Left lung (tissue), 14 donors: ENCODE measurements at places on chromosomes 5 and 9. TPM values are rescaled to one million over a fixed set of nuclear protein-coding genes. Genes with fewer than 3 reads are reported as not detected.
A peak's percentile ranks its signal among the peaks of the same experiment; 100 is the strongest.

- DNase-seq, result peak; percentile 13
These were observed 49.0 kb upstream of the IRX4 start for GRCh38 chr5:1931604-1932231.

Gene ADAMTSL1
- polyA plus RNA-seq, result 15.2 TPM

- DNase-seq, result no peak
These were observed 88.7 kb downstream of the TRIO start for GRCh38 chr5:14231890-14232289.

DNA sequence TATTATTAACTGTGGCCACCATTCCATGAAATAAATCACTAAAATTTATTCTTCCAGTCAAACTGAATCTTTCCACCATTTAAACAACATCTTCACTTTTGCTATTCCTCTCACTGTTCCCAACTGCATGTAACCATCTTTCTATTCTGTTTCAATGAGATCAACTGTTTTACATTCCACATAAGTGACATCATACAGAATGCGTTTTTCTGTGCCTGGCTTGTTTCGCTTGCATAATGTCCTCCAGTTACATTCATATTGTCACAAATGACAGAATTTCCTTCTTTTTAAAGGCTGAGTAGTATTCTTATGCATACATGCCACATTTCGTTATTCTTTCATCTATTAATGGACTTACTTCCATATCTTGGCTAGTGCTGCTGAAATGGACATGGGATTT is 738.2 kb downstream of the SEMA5A start:
- DNase-seq, result no peak

Gene PCDHB1
- polyA plus RNA-seq, result 0.06 TPM

GRCh38 chr9:13487936-13488335 is 208.4 kb upstream of the MPDZ start:
- DNase-seq, result no peak

DNA sequence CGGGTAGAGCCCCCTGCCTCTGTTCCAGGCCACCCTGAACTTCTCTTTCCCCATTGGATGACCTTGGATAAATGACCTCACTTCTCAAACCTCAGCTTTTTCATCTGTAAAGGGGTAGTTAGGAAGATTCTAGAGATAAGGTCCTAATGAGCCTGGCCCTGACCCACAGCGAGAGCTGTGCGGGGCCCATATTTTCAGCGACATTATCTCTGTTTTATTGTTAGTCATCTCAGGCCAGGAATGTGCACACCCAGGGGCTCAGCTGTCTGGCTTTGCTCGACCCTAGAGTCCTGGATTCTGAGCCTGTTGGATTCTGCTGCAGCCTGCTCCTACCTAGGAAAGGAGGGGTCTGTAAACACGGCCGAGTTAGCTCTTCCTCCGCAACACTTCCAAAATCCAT is 81.2 kb upstream of the LMX1B start:
- DNase-seq, result no peak

GRCh38 chr5:111223101-111223786 is 940 bp upstream of the CAMK4 start:
- no peak for DNase-seq

DNA sequence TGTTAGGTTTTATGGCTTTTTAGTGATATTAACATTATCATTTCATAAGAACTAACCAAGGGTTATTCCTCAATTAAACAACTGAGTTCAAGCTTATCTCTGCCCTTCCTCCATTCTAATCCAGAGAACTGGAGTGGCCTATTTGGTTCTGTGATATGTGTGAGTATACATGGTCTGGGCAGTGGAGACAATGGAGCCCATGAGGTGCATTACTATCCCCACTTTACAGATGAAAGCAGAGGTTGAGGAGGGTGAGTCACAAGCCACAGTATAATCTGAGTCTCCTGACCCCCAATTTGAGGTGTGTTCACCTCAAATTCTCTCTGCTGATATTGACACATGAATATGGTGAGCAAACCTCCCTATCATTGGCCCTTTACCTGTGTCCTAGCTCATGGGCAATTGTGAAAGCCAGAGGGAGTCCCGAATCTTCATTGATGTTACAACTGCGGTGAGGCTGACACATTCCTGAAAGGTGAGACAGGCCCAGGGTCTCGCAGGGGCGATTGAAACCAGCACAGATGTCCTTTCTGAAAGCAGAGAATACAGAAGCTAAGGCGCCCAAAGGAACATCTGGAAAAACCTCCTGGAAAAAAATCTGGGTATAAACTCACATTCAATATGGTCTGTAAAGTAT is 217.2 kb downstream of the TARS1 start:
- no peak for DNase-seq

GRCh38 chr5:57538341-57538955 is 55.8 kb upstream of the ACTBL2 start:
- no peak for DNase-seq

GRCh38 chr5:23675456-23675855 is 168.0 kb downstream of the PRDM9 start:
- DNase-seq, result no peak

Gene RETREG1
- 2.2 TPM for polyA plus RNA-seq

Gene HABP4
- 12.4 TPM for polyA plus RNA-seq

- no peak for DNase-seq
These were observed 94.1 kb downstream of the DENND1A start for GRCh38 chr9:123835821-123836220.

- DNase-seq, result peak; percentile 21
These were observed 1.4 kb downstream of the LRSAM1 start for GRCh38 chr9:127452691-127453090.

DNA sequence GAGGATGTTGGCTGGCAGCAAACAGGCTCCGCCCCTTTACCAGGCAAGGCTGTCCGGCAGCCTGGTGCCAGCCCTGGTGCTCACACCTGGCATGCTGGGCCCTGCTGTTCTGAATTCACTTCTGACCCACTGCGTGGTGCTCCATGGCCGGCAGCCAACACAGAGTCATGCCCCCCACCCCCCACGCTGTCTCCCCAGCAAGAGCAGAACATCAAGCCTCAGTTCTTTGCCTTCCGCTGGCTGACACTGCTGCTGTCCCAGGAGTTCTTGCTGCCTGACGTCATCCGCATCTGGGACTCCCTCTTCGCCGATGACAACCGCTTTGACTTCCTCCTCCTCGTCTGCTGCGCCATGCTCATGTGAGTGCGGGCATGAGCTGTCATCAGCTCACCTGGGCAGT is 12.6 kb upstream of the ENDOG start:
- no peak for DNase-seq

GRCh38 chr5:169009123-169009522 is 291.8 kb downstream of the SLIT3 start:
- no peak for DNase-seq

DNA sequence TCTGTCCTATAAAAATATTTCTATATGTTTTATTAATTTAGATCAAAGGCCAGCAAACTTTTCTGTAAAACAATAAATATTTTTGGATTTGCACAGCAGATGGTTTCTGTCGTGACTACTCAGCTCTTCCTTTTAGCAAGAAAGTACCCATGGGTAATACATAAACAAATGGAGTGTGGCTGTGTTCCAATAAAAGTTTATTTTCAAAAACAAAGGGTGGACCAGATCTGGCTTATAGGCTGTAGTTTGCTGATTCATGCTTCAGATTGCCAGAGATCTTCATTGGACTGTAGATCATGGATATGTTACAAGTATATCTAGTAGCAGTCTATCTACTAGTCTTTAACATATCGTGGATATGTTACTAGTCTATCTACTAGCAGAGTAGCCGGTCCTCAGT is 590.5 kb downstream of the CSNK1G3 start:
- peak; percentile 28 for DNase-seq

Gene TAF11L10
- polyA plus RNA-seq, result not detected

DNA sequence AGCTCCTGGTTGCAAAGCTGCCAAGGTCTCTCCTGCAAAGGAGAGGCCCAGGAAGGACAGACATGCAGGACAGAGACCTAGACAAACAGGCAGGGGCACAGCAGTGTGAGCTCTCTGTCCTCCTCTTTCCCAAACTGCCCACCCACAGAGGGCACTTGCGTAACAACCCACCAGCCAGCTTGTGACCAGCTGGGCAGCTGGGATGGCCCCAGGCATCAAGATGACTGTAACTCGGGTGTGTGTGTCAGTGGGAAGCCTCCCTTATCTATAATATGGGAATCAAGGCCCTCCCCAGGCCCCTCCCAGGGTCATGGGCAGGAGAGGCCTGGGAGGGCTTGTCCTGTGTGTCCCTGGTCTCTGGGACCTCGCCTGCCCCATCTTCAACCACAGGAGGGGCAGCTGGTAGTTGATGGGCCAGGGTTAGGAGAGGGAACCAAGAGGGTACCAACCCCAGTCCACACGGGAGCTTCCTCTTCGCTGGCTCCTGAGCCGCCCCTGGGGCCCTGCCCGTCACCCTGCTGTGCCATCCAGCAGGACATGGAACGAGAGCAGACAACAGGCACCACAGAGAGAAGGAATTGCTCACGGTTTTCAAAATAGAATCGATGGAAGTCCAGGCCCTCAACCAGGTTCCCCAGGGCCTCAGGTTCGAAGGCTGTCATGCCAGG is 37.9 kb downstream of the SLC6A7 start:
- DNase-seq, result no peak
